HepG2 (cell line): ENCODE measurements at places on chromosomes 5 and 9. TPM values are rescaled to one million over a fixed set of nuclear protein-coding genes. Genes with fewer than 3 reads are reported as not detected.

KCNIP1 gene
- total RNA-seq, result not detected in 2 replicates

FRRS1L gene
- total RNA-seq, result 0.02 TPM in 1 of 2 replicates, not detected in the other

TEX48 gene
- not detected in 2 replicates for total RNA-seq

PAEP gene
- total RNA-seq, result 0.38 and 0.75 TPM in 2 replicates

PRRX2 gene
- not detected in 2 replicates for total RNA-seq

TMOD1 gene
- 0.04 TPM in 1 of 2 replicates, not detected in the other for total RNA-seq

MYORG gene
- 14.3 and 22.4 TPM in 2 replicates for total RNA-seq

LECT2 gene
- not detected in 2 replicates for total RNA-seq

MARVELD2 gene
- total RNA-seq, result 13.0 and 15.4 TPM in 2 replicates

WDR36 gene
- 40.6 and 62.6 TPM in 2 replicates for total RNA-seq

CTNND2 gene
- not detected in 2 replicates for total RNA-seq

FOXD4 gene
- total RNA-seq, result 0.18 TPM in 1 of 2 replicates, not detected in the other

FOXI1 gene
- not detected in 2 replicates for total RNA-seq

SLC1A1 gene
- total RNA-seq, result not detected in 2 replicates

STKLD1 gene
- 1.1 and 2.2 TPM in 2 replicates for total RNA-seq

IGFBPL1 gene
- 0.24 and 0.44 TPM in 2 replicates for total RNA-seq

DMRTA1 gene
- total RNA-seq, result 0.07 and 0.13 TPM in 2 replicates

ADGRV1 gene
- total RNA-seq, result 0.84 and 1.7 TPM in 2 replicates

STK32A gene
- total RNA-seq, result not detected in 2 replicates

TMEM215 gene
- total RNA-seq, result not detected in 2 replicates

LRRC19 gene
- not detected in 2 replicates for total RNA-seq

SPEF2 gene
- 2.3 and 2.4 TPM in 2 replicates for total RNA-seq

CCDC192 gene
- total RNA-seq, result not detected in 2 replicates

SHOC1 gene
- total RNA-seq, result not detected in 2 replicates

SSNA1 gene
- 41.2 and 49.4 TPM in 2 replicates for total RNA-seq

NUTM2F gene
- total RNA-seq, result 0.07 and 0.09 TPM in 2 replicates

ITGA2 gene
- total RNA-seq, result 10.2 and 15.8 TPM in 2 replicates

TPRN gene
- total RNA-seq, result 17.5 and 19.2 TPM in 2 replicates

NTRK2 gene
- total RNA-seq, result not detected in 2 replicates

RETREG1 gene
- total RNA-seq, result not detected in 2 replicates

STRBP gene
- 38.5 and 46.1 TPM in 2 replicates for total RNA-seq

NUTM2G gene
- not detected in 2 replicates for total RNA-seq

IRF1 gene
- total RNA-seq, result 5.8 and 8.8 TPM in 2 replicates

IFNA21 gene
- total RNA-seq, result not detected in 2 replicates

NAIF1 gene
- total RNA-seq, result 6.0 and 6.6 TPM in 2 replicates

DMRT3 gene
- not detected in 2 replicates for total RNA-seq

SOX30 gene
- total RNA-seq, result not detected in 2 replicates

UBE2QL1 gene
- not detected in 2 replicates for total RNA-seq
